ENCODE measurements at places on chromosomes 1 and 21.

DNA sequence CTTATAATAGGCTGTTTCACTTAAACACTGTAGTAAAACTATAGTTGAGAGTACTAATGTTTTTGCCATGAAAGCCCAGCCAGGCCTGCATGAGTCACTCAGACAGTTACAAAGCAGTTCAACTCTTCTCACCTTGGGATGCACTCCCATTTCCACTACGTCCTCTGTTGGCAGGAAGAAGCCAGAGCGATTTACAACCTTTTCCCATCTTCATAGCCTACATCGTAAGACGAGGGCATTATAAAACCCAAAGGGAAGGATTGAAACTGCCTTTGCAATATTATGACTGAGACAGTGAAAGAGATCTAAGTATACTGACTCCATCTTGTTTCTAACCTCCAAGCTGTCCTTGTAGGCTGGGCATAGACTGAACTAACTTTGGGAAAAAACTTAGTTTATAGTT is 71.8 kb upstream of the CSF1 start:
- DNase-seq = no peak

DNA sequence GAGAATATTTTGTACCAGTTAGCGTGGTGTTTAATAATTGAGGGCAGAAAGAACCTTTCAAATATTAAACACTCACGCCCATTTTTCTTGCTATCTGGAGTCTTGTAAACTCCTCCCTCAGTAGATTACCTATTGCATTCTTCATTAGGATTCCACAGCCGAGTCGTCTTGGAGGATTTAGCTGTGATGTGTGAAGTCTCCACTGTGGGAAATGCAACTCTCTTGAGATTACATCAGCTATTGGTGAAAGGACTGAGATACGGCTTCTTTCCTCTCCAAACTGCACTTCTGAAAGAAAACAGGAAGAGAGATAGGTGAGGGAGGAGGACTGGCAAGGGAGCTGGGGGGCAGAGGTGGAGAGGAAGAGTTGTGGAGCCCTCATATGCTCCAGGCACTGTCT is 36.1 kb downstream of the ACTA1 start:
- DNase-seq = no peak

DNA sequence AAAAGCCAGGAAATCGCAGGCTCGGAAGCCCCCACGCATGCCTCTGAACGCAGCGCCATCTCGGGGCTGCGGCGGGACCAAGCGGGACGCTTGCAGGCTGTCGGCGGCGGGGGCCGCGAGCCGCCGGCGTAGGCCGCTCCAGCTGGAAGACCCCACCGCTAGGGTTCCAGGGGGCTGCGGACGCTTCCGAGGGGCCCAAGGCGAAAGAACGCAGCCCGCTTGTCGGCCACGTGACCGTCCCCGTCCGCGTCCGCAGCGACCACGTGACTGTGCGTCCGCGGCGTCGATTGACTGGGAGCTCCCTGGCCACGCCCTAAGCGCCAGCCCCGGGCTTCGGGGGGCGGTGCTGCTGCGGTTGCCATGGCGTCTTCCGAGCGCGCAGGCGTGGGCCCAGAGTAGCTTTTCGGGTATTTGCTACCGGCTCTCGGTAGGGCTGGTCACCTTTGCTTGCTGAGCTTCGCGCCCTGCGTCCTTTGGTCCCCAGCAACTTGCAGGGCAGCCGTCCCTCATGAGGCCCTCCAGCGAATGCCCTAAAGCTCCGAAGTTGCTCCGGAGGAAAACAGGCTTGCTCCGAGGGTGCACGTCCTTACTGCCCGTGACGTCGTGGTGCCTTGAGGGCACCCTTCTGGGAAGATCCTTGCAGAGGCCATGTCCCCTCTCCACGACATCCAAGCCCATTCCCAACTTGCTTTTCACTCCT is 197.2 kb downstream of the DYRK1A start:
- peak; percentile 93 for DNase-seq

- DNase-seq = no peak
Measured at GRCh38 chr21:22582026-22582425, 1583.8 kb downstream of the NCAM2 start.

DNA sequence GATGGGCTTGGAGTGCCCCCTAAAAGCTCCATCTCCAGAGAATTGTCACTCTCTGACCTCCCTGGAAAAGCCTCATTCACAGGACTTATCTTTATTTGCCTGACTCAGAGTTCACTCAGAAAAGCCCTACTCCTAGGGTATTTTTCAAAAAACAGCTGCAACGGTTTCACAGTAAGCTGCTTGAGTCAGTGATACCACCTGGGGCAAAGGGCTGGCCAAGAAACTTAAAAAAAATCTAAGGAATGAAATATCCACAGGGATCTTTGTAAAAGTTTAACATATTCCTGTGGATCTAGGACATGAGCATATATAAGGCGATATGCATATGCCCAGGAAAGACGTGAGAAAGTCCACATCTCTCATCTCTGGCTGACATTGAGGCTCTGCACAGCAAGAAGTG is 33.8 kb upstream of the TSPAN2 start:
- DNase-seq = no peak

DNA sequence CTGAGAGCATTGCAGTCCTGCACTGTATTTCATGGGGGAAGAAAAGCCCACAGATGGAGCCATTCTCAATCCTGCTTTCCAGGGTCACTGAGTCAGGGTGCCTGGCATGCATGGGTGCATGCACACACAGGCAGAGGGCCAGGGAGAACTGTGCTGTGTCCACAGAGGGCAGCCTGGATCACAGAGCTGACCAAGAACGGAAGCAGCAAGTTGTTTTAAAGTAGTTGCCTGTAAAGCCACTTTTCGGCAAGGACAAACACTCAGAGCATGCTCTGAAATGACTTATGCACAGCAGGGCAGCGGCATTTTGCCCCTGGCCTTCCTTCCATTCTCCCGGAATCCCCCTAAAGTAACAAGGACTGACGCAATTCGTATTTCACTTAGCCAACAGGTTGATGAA is 3.6 kb downstream of the ERG start:
- no peak for DNase-seq

DNA sequence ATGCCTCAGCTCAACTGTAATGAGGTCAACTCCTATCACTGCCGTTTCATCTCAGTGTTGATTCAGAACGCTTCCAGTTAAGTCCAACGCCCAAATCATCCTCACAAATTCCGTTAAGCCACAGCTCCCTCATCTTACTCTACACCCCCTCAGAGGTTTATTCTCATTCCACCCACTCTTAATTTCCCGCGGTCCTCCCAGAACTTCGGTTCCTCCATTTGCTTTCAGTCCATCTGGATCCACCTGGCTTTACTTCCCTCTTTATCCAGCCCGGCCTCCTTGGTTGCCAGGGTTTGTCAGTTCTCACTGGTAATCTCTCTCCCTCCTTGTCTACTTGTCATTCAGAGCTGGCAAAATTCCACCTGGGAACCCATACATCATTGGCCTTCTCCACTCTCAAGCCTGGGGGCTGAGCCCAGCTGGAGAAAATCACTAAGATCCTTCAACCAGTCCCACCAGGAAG is 51.3 kb upstream of the RUNX1 start:
- no peak for DNase-seq

DNA sequence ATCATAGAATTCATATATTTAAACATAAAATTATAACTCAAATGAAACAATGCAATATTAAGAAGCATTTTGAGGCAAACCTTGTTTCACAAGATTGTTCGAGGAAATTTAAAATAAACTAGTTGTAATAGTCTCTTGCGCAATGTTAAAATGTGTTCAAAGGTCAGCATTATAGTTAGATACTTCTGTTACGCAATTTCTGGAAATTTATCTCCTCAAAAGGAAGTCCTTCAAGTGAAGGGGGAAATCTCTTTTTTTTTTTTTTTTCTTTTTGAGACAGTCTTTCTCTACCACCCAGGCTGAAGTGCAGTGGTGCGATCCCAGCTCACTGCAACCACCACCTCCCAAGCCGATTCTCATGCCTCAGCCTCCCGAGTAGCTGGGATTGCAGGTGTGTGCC is 52.1 kb downstream of the FMO4 start:
- DNase-seq = no peak

- no peak for DNase-seq
Measured at GRCh38 chr21:24714646-24715200, 892.6 kb downstream of the MRPL39 start.

- no peak for DNase-seq
Measured at GRCh38 chr1:183572721-183573120, 17.5 kb downstream of the NCF2 start.

GRCh38 chr1:163258181-163258580 is 55.5 kb upstream of the RGS5 start:
- DNase-seq = no peak

GRCh38 chr1:47003896-47004403 is 19.5 kb upstream of the CYP4X1 start:
- DNase-seq = no peak

- DNase-seq = peak; percentile 28
Measured at GRCh38 chr21:46622226-46622625, 13.2 kb upstream of the PRMT2 start.

GRCh38 chr1:31524186-31524901 is 52.0 kb upstream of the TINAGL1 start:
- no peak for DNase-seq

GRCh38 chr1:203503836-203504235 is 9.9 kb downstream of the OPTC start:
- DNase-seq = no peak

All from CD8-positive, alpha-beta T cell (primary cell).